ENCODE measurements at places on chromosomes 2 and 18.

- DNase-seq = no peak
These were observed 766.2 kb downstream of the MBD2 start for GRCh38 chr18:53458268-53458667.

DNA sequence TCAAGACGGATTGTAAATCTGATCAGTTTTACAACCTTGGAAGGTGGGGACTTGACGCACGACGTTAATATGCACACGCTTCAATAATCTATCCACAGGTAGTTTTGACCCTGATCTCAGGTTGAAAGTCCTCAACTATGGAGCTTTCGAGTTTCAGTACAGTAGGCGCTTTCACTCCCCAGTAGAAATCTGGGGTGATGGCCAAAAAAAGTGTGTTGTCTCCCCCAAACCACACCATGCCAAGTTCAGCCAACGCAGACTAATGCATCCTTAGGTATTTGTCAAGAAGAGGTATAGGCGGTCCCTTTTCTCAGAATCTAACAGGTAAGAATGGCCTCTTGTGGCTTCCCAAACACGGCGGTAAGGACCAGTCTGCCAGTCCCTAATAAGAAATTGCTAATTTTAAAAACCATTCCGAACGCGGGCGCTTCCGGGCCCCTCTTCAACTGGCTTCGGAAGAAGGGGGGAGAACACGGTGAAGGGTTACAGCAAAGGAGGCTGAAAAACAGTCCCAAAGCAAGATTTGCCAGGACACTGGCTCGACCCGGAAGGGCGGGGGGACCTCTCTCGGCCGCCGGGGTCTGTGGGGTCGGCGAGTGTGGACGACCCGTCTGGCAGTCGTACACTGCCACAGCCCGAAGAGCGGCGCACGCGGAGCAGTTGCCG lies 659 bp downstream of the FAM210A start:
- DNase-seq = no peak

DNA sequence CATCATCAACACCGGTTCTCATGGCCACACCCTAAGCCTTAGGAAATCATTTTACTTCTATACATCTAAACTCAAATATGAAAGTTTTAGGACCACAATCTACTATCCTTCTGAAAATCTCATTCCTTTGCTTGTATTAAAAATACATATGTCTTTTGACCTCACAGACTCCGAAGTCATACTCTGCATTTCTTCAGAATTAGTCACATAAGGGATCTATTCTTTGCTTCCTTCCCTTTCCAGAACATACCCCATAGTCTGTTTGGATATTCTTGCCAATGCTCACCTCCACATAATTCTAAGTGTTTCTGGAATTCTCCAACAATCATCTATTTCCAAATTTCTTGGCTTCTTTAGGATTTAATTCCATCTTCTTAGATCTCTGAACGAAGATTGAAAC lies 14.2 kb upstream of the DSG1 start:
- DNase-seq = no peak

DNA sequence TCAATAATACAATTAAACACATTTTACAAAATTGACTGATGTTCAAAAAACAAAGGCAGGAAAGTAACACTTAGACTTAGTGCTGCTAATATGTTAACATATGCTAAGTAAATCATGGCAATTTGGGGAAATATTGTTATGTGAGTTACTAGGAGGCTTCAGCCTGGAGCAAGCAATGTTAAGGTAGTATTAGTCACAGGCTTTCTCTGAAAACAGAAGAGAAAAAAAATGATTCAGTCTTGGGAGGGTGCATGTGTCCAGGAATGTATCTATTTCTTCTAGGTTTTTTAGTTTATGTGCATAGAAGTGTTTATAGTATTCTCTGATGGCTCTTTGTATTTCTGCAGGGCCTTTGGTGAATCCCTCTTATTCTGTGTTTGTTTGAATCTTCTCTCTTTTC lies 345.8 kb upstream of the TFPI start:
- no peak for DNase-seq

DNA sequence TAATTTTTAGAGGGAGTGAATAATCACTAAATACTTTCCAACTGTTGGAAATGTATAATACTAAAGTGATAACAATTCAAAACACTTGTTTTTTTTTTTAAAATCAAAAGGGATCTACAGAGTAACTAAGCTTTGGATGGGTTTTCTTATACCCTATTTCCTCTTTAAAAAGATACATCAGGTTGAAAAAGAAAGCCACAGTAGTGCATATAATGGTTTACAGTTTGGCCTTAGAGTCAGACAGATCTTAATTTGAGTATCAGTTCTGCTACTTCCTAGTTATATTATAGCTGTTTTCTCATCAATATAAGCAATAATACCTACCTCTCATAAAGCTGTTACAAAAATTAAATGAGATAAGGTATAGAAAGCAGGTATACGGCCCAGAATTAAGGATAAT lies 28.5 kb downstream of the PSME4 start:
- DNase-seq = no peak

GRCh38 chr2:224689539-224689938 lies 26.6 kb downstream of the CCDC195 start:
- no peak for DNase-seq

DNA sequence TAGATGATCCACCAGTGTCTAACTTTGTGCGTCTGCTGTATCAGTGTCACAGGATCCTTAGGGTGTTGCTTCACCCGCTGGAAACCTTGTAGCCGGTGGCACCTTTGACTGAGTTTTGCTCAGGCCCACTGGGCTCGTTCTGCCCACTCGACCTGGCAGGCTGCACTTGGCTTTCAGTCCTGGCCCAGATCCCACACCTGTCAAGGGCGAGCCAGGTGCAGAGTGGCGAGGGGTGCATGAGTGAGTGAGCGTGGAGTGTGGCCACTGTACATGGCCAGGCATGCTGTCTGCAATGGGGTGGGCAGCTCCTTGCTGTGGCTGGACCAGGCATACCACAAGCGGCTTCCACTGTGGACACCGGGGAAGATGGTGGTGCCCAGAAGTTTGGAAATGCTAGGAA lies 179.0 kb downstream of the FAM210A start:
- DNase-seq = no peak

DNA sequence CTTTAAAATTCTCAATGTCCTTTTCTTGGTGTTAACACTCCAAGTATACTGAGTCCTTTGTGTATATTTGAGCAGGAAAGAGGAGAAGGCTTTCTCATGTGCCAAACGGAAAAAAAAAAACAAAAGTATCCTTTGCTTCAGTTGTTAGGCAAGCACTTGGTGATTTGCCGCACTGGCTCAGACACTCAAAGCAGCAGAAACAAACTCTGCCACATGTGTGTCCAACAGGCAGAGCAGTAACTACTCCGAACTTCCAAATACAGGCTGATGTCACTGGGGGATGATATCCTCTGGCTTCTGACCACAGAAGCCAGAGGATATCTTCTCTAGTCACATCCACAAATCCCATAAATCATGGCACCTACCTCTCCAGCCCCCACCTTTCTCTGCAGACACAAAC lies 108.0 kb upstream of the SALL3 start:
- no peak for DNase-seq

- DNase-seq = no peak
These were observed 66.5 kb upstream of the TGIF1 start for GRCh38 chr18:3383381-3383915.

DNA sequence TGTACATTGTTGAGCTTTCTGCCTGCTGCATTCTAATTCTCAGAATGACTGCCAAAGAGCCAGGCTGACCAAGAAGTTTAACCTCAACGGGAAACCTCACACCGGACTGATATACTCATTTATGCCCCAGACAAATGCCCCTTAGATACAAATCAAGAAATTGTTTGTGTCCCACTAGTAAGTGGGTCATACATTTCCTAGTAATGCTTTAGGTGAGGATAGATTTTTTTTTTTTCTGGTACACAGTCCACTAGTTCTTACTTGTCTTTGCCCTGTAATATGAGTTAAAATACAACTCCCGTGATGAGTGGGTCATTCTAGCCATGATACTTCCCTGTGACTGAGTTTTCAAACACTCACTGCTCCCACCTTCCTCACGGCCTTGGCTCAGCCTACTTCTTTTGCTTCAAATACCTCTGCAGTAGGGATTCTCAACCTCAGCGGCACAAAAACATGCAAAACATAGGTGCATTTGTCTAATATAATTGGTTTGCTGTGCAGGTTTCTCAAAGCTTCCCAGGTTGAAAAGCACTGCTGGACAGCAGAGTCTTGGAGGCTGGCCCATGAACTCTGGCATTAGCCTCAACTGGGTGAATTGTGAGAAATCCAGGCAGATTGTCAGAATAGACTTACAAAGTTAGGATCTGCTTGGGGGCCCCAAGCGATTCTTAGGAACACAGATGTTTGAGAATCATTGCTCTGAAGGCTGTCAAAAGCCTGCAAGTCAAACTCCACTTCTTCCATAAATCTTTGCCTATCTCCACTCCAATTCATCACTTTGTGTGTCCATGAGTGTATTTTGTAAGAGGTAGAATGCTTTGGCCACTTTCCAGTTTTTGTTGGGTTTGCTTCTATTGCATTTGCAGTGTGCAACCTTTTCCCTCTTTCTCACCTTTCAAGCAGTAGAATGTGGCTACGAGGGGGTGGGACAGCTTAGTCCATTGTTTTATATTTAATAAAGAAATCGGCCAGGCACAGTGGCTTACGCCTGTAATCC lies 35.5 kb downstream of the TGIF1 start:
- DNase-seq = no peak

DNA sequence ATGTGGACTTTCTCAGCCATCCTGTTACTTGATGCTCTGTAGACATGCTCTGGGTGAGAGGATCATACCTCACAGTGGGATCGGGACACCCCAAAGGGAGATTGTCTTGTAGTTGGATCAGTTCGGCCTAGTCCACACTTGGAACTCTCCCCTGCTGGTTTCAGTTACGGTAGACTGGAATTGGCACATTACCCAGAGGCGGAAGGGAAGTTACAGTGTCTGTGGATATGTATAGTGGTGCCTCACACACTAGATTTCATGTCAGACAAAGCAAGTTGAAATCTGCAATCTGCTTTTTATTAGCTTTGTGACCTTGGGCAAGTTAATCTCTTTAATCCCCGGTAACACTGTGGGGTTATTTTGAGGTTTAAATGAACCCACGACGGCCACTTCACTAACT lies 16.2 kb upstream of the CTAGE1 start:
- DNase-seq = no peak

GRCh38 chr2:147989809-147990403 lies 30.6 kb downstream of the ORC4 start:
- no peak for DNase-seq

DNA sequence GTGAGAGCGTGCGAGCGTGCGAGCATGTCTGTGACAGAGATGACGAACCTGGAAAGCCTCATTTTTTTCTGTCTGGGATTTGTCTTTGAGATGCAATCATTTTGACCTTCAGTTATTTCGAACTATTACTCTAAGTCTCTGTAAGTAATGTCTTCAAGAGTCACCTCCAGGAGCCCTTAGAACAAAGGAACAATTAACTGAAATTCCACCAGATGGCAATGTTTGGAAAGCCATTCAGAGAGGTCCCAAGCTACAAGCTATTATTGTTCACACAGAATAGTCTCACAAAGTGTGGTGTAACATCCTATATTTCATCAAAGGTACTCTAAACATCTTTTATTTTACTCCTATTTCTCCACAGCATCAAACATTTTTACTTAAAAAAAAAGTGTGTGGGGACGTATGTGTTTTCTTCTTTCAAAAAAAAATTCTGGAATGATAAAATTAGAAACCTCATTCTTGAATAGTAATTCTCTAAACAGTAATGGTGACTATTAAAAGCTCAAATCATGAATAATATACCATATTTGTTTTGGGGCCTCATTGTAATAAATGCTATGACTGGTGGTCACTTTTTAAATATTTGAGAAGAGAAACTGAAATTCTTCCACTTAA lies 35.1 kb upstream of the MAPRE2 start:
- peak; percentile 8 for DNase-seq

DNA sequence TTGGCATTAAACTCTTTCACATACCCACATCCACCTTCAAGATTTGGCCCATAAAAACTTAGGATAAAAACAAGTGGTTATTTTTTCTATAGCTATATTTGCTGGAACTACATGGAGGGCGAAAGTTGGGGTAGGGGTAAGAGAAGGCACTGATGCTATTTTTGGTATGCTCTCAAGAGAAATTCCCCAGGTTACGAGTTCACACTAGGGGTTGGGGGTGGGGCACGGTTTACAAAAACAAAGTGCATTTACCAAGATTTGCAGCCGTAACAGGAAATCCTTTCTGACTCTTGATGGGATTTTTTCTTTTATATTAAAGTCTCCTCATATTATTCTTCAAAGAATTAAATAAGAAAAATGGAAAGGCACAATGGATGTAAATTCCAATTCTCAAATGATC lies 6.8 kb downstream of the SERPINE2 start:
- DNase-seq = no peak

DNA sequence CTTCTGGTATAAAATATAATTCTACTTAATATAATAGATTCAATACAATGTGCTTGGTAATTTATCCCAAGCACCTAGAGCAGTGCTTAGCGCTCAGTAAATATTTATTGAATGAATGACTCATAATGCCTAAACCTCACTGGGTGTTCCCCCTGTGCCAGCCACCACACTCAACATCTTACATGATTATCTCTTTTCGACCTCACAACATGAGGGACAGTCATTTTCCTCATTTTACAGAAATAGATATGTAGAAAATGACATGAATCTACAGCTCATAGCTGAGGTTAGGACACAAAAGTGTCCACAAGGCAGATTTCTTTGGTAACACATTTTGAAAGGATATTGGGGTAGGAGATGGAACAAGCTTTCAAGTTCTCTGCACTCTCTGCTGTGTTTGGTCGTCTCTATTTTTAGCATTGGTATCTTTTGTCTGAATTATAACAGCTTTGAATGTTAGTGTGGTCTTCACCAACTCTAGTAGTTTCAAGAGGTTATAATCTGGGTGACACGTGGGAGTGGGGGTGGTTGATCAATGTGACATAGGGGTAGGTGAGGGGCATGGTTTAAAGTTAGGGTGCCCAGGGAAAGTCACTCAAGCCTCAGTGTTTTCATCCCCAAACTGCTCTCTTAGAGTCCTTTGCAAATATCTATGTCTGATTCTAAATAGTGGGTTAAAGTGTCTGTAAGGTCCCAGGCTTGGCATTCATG lies 9.8 kb downstream of the MYOM1 start:
- DNase-seq = no peak

GRCh38 chr18:9389706-9390105 lies 55.1 kb downstream of the TWSG1 start:
- DNase-seq = no peak

DNA sequence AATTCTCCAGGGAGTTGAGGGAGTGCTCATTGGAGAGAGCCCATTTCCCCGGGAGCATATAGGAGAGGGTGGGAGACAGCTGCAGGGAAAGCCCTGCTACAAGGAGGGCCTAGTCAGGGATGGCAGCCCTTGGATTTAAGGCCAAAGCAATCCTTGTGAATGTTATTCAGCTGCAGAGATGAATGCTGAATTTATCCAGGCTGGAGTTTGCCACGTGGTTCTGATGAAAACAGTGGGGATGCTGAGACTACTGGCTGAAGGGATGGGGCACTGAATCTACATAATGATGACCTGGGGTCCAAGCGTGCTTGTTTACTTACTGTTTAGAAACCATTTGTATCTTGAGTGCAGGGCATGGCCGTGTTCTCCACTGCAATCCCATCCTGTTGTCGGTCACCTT lies 35.6 kb upstream of the RNF149 start:
- DNase-seq = no peak

GRCh38 chr2:225158360-225158759 lies 116.1 kb upstream of the DOCK10 start:
- no peak for DNase-seq

- no peak for DNase-seq
These were observed 24.7 kb downstream of the NUP35 start for GRCh38 chr2:183148955-183149354.

- DNase-seq = no peak
These were observed 471.9 kb upstream of the HS6ST1 start for GRCh38 chr2:128790541-128791001.

All from nephron progenitor cell (in vitro differentiated cells).